Fibroblast of mammary gland (primary cell): ENCODE measurements at places on chromosomes 6 and 20.

DNA sequence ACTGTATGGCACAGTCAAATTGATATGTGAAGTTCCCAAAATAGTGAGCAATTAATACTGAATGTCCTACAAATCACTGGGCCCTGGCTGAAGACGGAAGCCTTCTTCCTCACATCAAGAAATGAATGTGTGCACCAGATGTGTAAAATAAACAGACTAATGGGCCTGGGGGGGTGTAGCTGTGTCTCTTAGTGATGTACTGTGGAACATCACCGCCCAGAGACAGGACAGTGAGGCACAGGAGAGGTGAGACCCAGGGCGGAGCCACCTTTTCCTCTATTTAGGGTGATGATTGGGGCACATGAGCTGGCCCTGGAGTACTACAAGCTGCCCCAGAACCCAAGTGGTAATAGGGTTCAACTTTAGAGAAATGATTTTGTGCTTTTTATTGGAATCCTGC is 368.5 kb upstream of the ARID1B start:
- DNase-seq, result no peak

DNA sequence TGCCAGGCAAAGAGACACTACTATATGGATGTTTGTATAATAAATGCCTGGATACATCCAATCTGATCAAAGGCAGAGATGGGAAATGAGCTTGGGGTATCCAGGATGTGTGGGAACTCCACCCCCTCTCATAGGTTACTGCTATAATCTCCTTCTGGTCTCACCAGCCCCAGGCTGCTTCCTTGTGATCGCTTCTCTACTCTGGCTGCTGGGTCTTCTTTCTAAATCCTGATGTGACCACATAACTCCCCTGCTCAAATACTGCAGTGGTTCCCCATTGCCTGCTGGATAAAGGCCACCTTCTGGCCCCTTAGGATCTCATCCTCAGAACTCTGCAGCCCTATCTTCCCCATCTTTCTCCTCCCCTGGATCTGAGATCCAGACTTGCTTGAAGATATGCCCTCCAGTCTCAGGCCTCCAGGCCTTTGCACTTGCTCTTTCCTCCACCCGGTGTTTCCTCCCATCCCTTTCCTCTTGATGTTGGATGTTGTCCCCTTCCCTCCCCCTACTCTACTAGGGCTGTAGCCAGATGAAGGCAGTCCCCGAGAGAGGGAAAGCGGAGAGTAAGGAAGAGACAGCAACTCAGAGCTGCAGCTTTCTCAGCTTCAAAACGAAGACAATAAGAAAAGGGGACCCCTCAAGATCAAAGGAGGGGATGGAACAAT is 828 bp upstream of the XKR7 start:
- no peak for DNase-seq

DNA sequence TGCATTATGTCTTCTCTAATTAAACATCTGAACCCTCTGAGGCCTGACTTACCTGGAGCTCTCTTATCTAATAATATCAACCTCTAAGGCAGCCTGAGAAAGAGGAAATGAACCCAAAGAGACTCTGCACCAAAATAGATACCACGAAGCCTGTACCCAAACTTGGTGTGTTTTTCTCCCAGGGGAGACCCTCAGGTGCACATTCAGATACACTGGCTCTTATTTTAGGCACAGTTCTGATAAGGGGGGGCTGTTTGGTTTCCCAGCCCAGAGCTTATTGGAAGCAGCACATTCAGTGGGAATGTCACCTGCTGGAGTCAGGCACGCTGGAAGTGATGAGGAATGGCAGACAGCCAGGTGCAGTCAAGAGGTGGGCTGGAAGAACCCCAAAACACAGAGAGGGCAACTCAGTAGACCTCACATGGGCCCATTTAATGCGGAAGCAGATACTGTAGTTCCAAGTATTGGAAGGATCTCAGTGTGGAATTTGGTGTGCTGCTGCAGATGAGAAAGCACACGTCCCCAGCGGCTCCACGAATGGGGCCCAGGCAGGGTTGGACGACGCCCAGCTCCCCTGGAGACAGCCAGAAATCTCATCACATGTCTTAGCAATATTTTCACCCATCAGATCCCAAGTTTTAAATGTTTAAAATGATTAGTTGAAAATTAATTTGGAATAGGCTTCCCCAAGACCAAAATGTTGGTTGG is 9.7 kb upstream of the CCR6 start:
- DNase-seq, result no peak

GRCh38 chr20:8244637-8245036 is 112.6 kb downstream of the PLCB1 start:
- peak; percentile 73 for DNase-seq

GRCh38 chr20:50580842-50581544 is 70.8 kb downstream of the PTPN1 start:
- DNase-seq, result peak; percentile 58

DNA sequence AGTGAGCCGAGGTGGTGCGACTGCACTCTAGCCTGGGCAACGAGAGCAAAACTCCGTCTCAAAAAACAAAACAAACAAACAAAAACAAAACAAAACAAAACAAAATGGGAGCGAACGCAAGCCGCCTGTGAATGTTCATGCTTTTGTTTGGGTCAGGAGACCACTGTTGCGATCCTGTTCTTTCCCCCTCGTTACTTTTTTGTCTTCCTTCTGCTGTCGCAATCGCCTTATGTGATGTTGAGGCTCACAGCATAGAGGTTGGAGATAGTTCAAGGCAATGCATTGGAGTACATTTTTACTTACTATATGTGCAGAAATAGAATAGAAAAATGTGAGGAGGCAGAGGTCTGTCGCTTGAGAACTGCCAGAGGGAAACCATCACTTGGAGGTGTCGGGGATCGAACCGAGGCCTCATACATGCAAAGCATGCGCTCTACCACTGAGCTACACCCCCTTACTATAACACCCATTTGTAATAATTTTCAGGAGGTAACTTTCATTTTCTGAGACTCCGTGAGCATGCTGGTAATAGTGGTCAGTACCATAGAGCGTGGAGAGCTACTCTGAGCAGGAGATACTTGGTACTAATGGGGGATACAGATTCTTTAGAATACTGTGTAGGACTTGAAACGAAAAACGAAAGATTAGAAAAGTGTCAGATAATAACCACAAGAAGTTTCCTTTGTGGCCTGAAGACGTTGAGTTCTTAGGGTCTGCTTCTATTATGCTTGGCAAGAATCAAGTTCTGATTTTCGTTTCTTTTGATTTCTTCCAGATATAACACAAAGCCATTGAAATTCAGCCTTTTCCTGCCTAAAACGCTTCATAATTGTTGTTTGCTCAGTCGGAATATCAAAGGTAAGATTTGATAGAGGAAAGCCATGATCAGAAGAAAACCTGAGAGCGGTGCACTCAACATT is 121.1 kb downstream of the TRIM27 start:
- DNase-seq, result peak; percentile 80

GRCh38 chr6:51841626-51842025 is 245.8 kb downstream of the PKHD1 start:
- no peak for DNase-seq

- no peak for DNase-seq
Observed at GRCh38 chr20:8627340-8628004, 441.4 kb upstream of the PLCB4 start.

DNA sequence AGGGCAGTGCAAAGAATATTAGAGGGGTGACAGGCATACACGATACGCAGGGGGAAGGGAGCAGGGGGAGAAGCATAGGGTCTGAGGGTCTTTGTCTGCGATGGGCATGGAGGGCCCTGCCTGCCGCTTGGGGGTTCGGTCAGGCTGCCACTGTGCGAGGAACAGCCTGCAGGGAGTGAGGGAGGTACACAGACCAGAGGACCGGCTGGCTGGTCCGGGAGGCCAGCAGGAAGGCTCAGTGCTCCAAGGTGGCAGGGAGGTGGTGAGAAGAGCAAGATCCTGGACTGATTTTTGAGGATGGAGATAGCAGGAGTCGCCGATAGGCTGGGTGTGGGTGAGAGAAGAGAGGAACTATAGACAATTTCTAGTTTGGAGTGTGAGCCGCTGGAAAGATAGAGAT is 338.4 kb downstream of the ZFAND3 start:
- DNase-seq, result no peak

DNA sequence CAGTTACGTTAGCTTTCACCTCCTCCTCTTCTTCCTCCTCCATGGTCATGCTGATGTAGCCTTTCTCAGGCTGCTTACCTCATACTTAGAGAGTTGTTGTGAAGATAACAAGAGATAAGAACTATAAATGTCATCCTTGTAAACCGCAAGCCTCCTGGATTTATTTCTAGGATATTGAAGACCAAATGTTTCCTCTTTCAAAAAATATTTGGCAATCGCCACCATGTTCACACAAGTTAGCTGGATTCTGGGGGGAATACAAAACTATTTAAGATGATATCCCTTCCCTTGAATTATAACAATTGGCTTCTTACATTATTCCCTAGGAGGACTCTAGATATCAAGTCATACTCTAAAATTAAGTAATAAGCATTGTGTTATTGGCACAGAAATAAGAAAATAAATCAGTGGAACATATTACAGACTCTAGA is 99.8 kb upstream of the PLEKHG1 start:
- DNase-seq, result no peak

- no peak for DNase-seq
Observed at GRCh38 chr6:44624226-44624625, 236.7 kb downstream of the CDC5L start.

- DNase-seq, result no peak
Observed at GRCh38 chr6:53293691-53294090, 55.1 kb downstream of the ELOVL5 start.

DNA sequence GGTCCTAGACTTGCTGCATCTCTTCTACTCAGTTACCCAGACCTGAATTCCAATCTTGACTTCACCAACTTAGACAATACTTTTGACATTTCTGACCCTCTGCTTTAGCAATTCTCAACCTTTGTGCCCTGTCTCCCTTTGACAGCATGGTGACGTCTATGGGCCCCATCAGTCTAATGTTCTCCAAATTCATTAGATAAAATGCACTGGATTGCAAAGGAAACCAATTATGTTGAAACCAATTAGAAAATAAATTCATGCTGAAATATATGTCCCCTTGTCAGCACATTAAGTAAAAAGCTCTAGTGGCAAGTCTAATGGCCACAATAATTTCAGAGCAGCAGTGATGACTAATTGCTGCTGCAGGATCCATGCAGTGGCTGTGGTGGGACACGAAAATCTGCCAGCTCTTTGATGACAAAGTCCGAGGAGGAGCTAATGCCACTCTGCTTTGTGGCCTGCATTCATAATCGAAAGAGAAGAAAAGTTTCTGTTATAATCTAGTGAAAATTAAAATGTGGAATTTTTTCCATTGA is 64.0 kb downstream of the BFSP1 start:
- no peak for DNase-seq

GRCh38 chr6:105769987-105770386 is 316.1 kb upstream of the PRDM1 start:
- peak; percentile 72 for DNase-seq

DNA sequence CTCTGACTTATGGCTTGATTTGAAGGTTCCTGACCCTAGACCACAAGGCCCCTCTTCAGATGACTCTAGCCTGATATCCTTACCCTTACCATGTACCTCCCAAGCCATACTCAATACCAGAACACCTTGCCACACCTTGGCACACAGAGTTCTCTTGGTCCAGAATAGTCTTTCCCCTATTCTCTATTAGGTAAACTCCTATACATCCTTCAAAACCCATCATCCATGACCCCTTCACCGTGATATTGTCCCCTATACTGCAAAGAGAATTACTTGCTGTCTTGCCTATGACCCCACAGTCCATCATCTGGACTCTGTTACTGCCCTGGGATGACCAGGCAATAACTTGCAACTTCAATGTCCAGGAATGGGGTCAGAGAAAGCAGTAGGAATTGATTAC is 31.8 kb upstream of the DSN1 start:
- no peak for DNase-seq

DNA sequence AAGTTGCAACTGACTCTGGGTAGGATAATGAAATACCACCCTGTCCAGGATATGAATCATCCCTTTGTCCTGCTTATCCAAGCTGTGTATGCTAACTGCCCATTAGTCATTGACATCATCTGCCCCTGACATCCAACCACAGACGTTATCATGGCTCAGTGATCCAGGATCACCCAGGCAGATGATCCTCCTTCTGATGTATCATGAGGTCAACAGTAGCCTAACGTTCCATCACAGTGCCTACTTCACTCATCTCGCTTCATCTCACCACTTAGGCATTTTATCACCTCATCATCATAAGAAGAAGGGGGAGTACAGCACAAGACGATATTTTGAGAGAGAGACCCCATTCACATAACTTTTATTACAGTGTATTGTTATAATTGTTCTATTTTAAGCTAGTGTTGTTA is 13.4 kb upstream of the BTN3A2 start:
- DNase-seq, result peak; percentile 99

- peak; percentile 20 for DNase-seq
Observed at GRCh38 chr6:128307671-128308070, 212.7 kb downstream of the PTPRK start.

DNA sequence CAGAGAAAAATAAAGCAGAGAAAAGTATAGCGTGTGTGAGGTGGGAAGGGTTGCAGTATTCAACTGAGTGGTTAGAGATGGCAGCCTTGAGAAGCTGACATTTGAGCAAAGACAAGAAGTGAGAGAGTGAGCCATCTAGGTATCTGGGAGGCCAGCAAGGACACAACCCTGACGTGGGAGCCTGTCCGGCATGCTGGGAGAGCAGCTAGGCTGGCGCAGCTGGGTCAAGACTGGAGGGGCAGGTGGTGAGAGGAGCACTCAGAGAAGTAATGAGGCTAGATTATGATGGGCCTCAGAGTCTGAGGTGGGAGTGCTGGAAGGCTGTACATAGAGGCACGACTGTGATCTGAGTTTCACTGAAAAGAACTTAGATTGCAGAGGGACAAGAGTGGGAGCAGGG is 12.9 kb downstream of the TTPAL start:
- no peak for DNase-seq

- DNase-seq, result no peak
Observed at GRCh38 chr6:46035242-46035641, 19.6 kb upstream of the CLIC5 start.

DNA sequence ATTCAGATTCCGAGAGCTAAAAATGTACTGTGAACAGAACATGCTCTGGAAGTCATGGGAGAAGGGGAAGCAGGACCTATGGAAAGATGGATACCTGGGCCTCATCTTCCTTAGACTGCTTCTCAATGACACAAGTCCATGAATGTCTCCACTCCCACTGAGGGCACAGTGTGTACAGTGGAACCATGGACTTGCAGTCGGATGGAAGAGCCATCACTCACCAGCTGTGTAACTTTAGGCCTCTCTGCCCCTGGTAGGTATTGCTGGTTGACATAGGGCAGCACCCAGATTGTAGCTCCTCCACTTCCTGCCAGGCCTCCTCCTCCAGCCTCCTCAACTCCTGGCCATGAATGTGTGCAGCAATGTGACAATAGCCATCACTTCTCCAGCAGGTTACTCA is 52.5 kb downstream of the MAFB start:
- DNase-seq, result no peak

DNA sequence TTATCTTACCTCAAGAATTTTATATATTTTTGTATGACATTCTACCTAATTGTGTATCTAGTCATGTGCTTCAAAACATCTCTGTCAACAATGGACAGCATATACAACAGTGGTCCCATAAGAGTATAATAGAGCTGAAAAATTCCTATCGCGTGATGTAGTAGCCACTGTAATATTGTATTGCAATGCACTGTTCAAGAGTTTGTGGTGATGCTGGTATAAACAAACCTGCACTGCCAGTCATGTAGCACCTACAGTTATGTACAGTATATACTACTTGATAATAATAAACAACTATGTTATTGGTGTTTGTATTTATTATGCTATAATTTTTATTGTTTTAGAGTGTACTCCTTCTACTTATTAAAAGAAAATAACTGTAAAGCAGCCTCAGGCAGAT is 672.7 kb downstream of the CD109 start:
- DNase-seq, result peak; percentile 40

GRCh38 chr6:135985471-135985870 is 134.0 kb downstream of the PDE7B start:
- DNase-seq, result no peak

- DNase-seq, result no peak
Observed at GRCh38 chr6:169852504-169853195, 101.2 kb downstream of the ERMARD start.
